NCI-H510A (cell line): ENCODE measurements at places on chromosomes 12 and 14.

- no peak for DNase-seq
These were observed 404.2 kb downstream of the TMEM121 start for GRCh38 chr14:105930572-105930971.

GRCh38 chr14:77154421-77154820 lies 12.8 kb upstream of the ZDHHC22 start:
- DNase-seq, result no peak

DNA sequence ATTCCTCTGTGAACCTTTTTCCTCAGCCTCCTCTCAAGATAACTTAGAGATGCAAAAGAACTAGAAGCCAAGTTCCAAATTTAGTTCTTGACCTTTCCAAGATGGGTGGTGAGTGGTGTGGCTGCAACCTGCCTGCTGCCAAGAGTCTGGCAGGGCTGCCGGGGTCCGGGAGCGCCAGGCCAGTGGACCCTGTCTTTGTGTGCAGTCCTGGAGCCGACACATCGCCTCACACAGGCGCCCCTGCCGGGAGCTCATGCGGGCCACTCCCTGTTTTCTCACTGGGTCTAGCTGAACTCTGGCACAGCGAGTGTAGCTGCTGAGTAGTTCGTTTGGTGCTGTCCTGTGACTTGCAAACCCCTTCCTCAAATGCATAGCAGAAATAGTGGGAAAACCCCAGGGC lies 84.9 kb downstream of the CACNA1C start:
- no peak for DNase-seq

DNA sequence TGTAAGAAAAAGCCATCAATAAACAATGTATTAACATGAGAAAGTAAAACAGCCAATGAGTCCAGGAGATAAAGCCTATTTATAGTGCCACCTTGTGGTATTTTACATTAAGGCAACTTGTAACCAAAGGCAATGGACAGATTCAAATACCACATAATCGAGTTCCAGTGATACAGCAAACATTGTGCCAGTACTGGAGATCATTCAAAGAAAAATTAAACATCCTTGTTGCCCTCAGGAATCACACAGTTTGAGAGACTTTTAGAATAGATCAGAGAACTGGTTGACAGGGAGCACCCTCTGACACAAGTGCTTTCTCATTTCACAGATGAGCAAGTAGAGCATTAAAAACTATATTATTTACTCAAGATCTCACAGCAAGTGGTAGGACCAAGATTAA lies 98.1 kb downstream of the DDHD1 start:
- DNase-seq, result no peak

DNA sequence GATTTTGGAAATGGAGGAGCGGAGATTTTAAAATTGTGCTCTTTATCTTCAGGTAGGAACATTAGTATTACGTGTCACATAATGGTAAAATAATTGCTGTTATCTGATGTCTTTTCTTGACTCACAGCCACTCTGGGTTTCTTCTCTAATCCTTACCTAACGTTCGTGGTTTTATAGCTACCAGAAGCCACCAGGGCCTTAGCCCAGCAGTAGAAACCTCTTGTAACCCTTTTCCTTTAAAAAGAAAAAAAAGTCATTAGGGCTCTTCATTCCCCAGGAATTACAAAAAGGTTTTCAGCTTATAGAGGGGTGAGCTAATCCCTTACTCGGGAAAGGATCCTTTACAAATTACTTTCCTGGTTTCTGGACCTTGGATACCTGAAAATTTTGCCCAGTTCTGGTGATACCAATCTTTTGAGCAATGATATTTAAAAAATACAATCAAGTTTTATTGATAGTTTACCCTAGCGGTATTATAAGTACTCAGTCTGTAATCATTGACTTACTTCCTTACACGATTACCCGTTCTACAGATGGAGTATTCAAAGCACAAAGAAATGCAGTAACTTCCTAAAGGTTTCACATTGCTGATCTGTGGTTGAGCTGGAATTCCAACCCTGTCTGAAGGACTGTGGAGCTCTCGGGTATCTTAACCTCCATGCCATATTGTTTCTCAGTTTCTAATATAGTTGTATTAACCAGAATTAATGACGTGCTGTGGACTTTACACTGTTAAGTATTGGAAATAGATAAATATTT lies 1.6 kb downstream of the GABARAPL1 start:
- no peak for DNase-seq

DNA sequence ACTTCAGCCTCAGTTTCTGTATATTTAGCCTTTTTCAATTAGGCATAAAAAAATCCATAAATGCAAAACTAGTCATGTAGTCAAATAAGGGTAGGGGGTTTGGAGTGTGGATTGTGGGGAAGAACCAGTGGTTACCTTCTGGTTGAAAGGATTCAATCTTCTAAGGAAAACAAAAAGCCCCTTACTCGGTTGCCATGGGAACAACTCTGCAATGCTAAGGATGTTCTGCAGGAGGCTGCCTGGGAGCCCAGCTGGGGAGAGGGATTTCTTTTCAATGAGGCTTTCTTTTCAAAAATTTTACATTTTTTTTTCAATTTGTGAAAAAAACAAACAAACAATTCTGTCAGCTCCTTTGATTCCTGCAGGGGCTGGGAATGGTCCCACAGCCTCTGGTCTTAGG lies 67.2 kb downstream of the SLC8A3 start:
- no peak for DNase-seq

DNA sequence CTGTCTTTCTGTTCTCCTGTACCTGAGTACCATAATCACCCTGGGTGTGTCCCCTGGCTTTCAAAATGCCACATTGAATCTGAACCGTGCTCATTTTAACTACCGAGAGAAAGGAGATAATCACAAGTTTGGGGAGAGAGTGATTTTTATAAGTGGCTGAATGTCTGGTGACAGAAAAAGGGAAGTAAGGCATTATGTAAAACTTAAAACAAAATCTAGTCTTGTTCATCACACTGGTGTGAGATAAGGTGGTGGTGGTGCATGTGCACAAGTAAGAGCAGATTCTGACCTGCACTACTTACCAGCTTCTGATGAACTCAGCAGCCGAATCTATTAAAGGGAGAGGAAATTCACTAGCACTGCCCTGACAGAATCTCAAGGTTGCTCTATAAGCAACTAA lies 56.3 kb downstream of the SPPL3 start:
- DNase-seq, result no peak

GRCh38 chr12:91239481-91239880 lies 56.9 kb upstream of the DCN start:
- DNase-seq, result no peak

DNA sequence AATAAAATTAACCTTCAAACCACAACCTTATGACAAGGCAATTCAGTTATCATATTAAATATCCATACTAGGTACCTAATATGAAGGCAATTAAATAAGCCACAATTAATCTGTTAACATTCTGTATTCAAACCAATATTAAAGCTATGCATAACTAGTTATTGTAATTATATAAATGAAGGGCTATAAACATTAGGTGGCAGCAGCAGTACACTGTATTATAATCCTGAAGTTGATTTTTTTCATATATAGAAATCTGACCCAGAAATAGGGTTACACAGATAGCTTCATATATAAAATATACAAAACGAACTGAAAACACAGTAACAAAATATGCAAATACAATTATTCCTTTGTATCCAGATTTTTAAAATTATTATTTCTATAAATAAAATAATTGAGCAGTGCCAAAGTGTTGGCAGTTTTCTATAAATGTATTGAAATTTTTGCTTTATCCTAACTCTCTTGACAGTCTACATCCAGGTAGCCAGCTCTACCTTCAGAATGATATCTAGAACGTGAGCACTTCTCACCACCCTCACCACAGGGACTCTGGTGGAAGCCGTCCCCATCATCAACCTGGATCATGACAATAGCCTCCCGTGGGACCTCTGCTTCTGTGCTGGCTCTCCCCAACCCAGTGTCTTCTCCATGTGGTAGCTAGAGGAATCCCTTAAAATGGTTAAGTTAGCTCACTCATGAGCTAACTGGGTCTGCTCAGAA lies 136.2 kb downstream of the MED13L start:
- no peak for DNase-seq

DNA sequence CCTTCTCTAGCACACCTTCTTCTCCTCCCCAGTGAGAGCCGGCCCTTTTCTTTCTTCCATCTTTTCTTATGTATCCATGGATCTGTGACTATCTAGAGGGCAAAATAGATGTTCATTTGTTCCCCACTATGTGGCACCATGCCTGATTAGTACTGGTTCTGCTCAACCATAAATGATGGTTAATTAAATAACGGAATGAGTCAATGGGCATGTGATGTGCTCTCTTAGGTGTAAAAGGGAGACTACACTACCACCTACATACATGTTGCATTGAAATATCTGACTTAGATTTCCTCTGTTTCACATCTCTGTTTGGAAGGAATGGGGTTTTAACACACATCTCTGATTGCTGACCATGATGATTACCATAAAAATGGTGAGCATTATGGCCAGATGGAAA lies 116.5 kb downstream of the BTG1 start:
- DNase-seq, result no peak

DNA sequence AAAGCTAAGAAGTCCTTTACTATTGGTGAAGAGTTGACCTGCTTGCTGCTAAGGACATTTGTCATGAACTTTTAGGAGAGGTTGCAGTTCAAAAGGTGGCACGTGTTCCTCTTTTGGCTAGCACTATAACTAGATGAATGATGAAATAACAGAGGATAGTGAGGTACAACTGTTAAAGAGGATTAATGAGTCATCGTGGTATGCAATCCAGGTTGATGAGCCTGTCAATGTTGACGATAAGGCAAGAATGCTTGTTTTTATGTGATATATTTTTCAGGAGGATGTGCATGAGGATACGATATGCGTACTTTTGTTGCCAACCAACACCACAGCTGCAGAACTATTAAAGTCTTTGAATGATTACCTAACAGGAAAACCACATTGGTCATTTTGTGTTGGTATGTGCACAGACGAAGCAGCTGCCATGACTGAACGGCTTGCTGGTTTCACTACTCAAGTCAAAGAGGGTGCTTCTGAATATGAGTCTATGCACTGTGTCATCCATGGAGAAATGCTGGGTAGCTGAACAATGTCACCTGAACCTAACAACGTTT lies 10.6 kb downstream of the CEP128 start:
- DNase-seq, result no peak

DNA sequence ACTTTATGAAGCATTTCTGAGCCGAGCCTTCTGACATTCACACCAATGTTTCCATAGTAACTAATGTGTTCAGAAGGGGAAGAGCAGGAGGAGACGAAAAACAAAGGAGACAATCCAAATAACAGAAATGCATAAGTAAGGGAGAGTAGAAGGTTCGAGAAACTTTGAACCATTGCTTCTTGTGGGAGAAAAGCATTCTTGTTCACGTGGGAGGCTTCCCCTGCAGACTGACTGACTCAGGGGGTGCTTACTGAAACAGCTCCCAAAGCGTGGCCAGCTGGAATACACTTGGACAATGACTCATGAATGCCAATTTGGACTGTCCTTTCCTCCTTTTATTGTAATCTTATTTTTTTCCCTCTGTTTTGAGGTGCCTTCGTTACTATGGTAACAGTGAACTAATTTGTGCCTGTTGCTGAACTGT lies 73.9 kb downstream of the NEDD1 start:
- DNase-seq, result no peak

- peak; percentile 64 for DNase-seq
These were observed 5.4 kb downstream of the C1QL4 start for GRCh38 chr12:49331380-49332222.

- DNase-seq, result no peak
These were observed 31.5 kb downstream of the DUSP16 start for GRCh38 chr12:12531194-12531593.

- DNase-seq, result no peak
These were observed 24.1 kb upstream of the ADIPOR2 start for GRCh38 chr12:1666685-1667162.

DNA sequence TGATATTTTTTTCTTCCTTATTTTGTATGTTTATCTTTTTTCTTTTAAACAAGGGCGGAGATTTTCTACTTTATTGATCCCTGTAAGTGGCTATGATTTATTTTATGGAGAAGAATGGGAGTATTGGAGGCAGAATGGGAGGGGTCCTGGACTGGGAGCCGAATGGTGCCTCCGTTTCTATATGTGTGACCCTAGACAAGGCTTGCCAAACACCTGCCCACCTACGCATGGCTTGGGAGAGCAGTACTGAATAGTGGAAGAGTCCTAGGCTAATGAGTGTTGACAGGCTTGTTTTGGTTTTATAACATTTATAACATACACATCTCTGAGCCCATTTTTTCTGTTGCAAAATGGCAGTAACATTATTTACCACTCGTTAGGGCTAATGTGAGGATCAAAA lies 29.0 kb downstream of the STK38L start:
- no peak for DNase-seq

DNA sequence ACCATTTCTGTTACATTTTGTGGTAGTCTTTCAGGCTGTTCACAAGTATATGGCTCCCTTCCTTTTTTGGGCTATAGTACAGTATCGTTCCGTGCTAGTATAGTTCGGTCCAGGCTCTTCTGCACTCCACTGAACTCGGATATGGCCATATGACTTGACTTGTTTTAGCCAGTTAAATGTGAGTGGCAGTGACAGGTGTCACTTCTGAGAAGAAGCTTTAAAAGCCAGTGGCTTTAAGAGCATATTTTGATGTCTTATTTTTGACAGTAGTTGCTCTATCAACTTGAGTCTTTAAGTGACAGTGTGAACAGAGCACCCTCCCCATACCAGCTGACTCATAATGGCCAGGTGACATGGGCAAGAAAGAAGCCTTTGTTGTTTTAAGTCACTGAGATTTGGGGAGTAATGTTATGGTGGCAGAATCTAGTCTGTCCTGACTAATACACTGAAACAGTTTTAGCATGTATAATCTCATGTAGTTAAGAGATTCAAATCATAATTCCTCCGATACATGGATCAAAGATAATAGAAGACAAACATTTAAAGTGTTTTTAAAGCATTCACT lies 64.6 kb downstream of the ANO4 start:
- no peak for DNase-seq

GRCh38 chr12:15011162-15011561 lies 38.3 kb downstream of the PDE6H start:
- no peak for DNase-seq

DNA sequence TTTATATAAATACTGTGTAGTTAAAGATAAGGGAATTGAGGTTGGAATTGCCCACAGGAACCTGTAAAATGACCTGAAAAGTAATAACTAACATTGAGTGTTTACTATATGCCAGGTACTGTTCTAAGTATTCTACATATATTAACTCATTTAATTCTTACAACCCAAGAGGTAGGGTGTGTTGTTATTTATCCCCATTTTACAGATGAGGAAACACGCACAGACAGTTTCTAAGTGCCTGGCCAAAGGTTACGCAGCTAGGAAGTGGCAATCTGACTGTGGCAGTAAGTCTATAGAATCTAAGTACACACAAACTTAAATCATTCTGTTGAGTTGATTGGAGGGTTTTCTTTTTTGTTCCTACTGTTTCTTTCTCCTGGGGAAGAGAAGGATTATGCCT lies 1.1 kb upstream of the TSPAN31 start:
- no peak for DNase-seq

GRCh38 chr12:74781991-74782485 lies 244.4 kb downstream of the ATXN7L3B start:
- DNase-seq, result no peak
